ENCODE measurements at places on chromosomes 6 and 20. TPM values are rescaled to one million over a fixed set of nuclear protein-coding genes. Genes with fewer than 3 reads are reported as not detected.

GRCh38 chr20:45067087-45067486 is 33.8 kb downstream of the KCNS1 start:
- DNase-seq = no peak

GRCh38 chr20:41447006-41447405 is 80.4 kb upstream of the EMILIN3 start:
- no peak for DNase-seq

- no peak for DNase-seq
Observed at GRCh38 chr20:11064946-11065345, 391.1 kb upstream of the JAG1 start.

DNA sequence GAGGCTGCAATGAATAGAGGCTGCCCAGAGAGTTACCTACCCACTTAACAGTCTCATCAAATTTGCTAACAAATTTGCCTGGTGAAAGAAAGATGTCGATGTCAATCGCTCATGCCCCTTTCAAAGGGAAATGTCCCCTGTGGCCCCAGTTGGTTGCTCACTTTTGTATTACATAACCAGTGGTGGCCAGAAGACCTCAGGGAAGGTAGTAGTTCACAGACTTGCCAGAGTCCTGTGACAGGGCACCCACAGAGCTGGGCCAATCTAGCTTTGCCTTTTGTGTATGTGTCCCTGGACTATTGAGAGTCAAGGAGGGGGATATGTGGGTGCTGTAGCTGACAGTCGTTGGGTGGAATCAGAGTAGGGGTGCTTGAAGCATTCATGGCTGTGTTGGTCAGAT is 70.7 kb upstream of the CCN6 start:
- DNase-seq = no peak

DNA sequence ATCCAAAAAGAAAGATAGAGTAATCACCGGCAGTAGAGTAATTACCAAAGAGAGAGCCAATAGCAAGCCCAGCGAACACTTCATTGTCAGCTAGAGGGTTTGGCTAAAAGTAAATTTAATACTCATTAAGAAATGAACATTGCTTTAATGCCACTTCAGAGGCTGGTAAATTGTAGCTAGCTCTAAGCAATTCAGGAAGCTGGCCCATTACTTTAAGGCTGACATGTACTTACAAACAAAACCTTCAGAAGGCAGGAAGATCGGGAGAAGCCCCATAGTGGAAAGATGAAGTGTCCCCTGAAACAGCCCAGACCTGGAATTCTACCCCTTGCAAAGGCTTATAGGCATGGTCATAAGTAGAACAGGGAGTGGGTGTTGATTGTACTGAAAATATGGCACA is 396.6 kb upstream of the ID4 start:
- DNase-seq = no peak

DNA sequence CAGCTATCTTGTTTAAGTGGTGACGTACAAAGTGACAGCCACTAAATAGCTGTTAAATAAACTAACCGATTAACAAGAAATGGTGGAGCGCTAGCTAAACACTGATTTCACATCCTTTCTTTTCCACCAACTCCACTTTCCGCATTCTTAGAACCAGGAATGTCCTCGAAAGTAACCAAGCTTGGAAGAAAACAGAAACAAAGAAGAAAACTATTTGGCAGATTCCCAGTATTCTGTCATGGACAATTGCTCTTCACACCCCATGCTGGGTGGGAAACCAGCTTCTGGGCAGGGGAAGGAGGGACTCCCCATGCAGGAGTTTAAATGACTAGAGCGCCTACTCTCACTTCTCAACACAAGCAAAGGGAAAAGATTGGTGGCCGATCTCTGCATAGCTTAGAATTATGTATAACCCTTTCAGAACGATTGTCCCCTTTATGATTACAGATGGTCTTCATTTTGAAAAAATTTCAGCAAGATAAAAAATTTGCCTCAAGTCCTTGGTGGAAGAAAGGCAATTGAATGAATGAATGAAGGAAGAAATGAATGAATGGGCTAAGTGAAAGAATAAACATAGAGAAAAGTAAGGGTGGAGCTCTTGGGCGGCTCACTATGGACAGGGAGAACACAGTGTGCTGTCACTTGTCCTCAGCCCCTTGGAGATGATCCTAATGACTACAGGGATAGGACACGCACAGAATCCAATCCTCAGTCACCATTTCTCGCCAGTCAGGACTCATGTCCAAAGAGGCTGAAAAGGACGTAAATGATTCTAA is 148.7 kb upstream of the NEDD9 start:
- no peak for DNase-seq

The C20orf204 gene
- total RNA-seq = 0.39 TPM

The PDE10A gene
- 9.2 TPM for total RNA-seq

The LTB gene
- 1.6 TPM for total RNA-seq
